ENCODE measurements at places on chromosomes 3 and 15. TPM values are rescaled to one million over a fixed set of nuclear protein-coding genes. Genes with fewer than 3 reads are reported as not detected.

DNA sequence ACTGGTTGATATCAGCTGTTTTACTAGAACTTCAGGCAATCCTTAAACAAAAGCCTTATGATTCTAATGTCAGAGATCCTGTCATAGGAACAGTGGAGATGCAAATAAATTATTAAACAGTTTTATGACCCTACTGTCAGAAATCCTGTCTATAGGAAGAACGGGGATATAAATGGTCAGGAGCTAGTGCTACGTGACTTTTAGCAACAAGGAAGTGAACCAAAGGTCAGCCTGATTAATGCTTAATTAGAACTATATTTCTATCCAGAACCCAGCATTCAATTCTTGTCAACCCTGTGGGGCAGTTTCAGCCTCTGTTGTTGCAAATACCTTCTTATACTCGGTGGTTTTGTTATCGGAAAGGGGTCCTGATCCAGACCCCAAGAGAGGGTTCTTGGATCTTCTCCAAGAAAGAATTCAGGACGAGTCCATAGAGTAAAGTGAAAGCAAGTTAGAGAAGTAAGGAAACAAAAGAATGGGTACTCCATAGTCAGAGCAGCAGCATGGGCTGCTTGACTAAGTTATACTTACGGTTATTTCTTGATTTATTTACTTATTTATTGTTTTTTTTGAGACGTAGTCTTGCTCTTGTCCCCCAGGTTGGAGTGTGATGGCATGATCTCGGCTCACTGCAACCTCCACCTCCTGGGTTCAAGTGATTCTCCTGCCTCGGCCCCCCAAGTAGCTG lies 59.9 kb upstream of the RNU6-1 start:
- no peak for DNase-seq

- DNase-seq = no peak
Observed at GRCh38 chr3:157650172-157650571, 147.0 kb upstream of the VEPH1 start.

DNA sequence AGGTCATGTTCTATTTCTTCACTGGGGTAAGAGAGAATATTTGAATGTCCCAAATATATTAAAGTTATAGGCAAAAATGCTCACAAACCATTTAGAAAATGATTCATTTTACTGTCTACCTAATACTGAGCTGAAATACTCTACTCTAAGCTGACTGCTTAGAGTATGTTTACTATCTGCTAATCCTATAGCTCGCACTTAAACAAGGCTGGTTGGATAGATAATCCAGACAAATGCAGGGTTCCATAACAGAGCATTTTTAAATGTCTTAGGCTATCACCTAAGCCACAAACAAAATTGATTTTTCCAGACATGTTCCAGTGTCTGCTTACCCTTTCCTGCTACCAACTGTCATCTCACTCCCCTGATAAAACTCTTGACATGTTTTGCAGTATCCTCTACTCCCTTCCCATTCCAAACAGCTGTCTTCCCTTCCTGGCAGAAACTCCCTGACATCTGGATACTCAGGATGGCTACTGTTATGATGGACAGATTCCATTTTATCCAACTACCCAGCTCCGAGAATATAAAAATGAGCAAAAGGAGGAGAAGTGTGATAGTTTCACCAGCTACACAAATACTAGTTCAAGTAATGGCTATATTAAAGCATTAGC lies 1034.7 kb downstream of the FHIT start:
- DNase-seq = no peak

GRCh38 chr3:189393598-189393997 lies 221.8 kb downstream of the TPRG1 start:
- no peak for DNase-seq

- DNase-seq = no peak
Observed at GRCh38 chr3:37909067-37909911, 47.6 kb downstream of the CTDSPL start.

DNA sequence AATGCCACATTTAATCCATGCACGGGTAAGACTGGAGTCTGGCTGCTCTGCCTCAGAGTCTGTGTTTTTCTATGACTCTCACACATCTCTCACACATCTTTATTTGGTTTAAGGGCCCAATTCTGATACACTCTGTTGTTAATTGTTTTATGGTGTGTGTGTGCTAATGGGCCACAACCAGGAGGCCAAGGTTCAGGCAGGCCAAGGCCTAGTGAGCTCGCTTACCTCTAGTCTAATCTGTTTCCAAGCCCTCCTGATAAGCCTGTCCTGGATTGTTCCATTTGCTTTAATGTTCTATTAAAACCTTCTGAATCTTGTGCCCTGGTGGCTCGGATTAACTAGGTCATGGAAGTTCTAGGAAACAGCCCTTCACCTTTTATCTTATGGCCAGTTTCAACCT lies 445.4 kb upstream of the DPH6 start:
- no peak for DNase-seq

- DNase-seq = no peak
Observed at GRCh38 chr3:4990069-4990468, 10.8 kb downstream of the BHLHE40 start.

DNA sequence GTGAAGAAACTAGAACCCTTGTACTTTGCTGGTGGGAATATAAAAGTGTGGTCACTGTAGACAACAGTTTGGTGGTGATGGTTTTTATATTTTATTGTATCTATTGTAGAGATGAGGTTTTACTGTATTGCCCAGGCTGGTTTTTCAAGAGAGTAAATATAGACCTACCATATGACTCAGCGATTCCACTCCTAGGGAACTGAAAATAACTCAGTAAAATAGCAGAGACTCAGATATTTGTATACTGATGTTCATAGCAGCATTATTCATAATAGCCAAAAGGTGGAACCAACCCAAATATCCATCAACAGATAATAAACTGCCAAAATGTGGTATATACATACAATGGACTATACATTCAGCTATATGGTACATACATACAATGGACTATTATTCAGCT lies 68.8 kb upstream of the IL12A start:
- DNase-seq = no peak

GRCh38 chr3:43753741-43754715 lies 63.3 kb downstream of the ABHD5 start:
- no peak for DNase-seq

DNA sequence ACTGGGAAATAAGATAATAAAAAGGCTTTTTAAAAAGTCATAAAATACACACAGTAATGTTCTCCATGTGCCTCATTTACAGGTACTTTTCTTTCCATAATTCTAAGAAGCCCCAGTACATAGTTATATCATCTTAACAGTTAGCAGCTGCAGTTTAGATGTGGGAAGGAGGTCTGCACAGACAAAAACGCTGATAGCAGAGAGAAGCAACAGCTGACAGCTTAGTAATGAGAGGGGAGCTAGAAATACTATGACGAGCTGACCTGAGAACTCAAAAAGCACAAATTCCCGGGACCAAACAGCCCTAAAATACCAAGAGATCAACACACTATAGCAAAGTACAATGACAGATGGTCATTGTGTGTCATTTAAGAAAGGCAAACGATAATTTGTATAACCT lies 36.7 kb upstream of the ARHGEF3 start:
- no peak for DNase-seq

GRCh38 chr3:79497447-79498111 lies 270.2 kb downstream of the ROBO1 start:
- no peak for DNase-seq

DNA sequence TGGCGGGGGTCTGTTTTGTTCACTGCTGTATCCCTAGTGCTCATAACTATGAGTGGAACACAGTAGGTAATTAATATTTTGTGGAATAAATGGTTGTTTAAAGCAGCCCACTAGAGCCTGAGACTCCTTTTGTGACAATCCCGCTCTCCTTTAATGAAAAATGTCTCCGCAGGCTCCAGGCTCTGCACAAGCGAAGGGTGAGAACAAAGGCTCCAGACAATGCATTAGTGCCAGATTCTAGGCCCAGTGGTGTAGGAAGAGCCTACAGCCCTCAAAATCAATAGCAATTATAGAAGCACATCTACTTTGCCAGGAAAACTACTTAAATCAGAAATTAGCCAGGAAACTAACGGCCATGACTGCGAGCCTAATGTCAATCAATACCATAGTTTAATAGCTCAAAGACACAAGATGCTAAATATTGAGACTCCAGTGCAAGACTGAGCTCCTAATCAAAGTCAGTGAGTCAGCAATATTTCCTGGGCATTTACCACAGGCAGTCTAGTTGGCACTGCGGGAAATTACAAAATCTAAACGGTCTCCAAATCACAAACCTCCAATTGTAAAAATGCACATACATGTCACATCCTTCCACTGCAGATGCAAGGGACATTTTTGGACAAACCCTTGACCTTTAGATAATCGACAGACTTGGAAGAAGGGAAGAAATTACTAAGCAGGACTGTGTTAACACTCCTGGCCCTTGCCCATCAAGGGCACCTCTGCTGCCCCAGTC lies 2.3 kb downstream of the ANXA2 start:
- no peak for DNase-seq

GRCh38 chr15:67033571-67034044 lies 31.8 kb upstream of the SMAD3 start:
- DNase-seq = peak; percentile 36

- no peak for DNase-seq
Observed at GRCh38 chr3:2897821-2898220, 212.4 kb downstream of the IL5RA start.

GRCh38 chr3:159855599-159856346 lies 132.9 kb upstream of the IL12A start:
- DNase-seq = no peak

DNA sequence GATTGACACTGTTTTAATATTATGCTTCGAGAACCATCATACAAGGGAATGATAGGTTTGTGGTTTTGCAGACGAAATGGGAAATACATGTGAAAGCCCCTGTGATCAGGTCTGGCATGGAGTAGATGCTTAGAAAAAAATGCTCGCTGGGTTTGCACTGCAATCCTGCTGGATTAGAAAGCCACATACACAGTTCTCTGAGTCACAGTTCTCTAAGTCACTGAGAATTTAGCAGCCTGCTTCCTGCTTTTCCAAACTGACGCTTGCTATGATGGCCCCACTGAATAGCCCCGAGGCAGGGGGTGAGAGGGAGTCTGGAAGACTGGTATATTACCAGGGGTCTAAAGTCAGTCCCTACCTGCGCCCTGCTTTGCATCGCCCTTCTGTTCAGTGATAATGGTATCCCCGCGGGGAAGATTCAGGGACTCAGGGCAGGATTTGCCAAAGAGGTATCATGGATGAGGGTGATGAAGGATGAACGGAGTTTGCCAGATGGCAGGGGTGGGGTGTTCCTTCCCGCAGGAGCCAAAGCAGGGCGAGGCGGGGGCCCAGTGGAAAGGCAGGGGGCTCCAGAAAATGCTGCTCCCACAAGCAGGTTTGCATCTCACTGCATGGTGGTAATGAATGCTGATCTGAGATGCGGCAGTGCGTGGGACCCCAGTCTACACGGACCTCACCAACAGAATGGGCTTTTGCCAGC lies 82.3 kb downstream of the IQSEC1 start:
- no peak for DNase-seq

GRCh38 chr15:77497110-77497737 lies 76.5 kb downstream of the HMG20A start:
- DNase-seq = peak; percentile 42

GRCh38 chr3:116034794-116035193 lies 410.5 kb downstream of the LSAMP start:
- DNase-seq = no peak

GRCh38 chr3:155737844-155738460 lies 6.9 kb downstream of the PLCH1 start:
- DNase-seq = no peak

DNA sequence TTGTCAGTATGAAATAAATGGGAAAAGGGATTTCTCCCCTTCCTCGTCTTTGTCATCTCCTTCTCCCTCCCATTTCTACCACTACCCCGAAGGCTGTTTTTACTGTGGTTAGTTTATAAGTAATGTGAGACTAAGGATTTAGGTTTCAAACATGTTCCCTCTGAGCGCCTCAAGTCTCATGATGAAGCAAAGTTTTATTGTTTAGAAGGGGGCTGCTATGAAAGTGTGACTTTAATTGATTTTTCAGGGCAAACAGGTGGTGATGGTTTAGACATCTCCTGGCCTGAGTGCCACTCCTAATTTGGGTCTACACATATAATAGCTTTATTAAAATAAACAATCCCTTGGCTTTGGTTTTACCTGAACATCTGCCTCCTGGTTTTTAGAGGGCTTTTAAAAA lies 185.5 kb downstream of the MCTP2 start:
- no peak for DNase-seq

DNA sequence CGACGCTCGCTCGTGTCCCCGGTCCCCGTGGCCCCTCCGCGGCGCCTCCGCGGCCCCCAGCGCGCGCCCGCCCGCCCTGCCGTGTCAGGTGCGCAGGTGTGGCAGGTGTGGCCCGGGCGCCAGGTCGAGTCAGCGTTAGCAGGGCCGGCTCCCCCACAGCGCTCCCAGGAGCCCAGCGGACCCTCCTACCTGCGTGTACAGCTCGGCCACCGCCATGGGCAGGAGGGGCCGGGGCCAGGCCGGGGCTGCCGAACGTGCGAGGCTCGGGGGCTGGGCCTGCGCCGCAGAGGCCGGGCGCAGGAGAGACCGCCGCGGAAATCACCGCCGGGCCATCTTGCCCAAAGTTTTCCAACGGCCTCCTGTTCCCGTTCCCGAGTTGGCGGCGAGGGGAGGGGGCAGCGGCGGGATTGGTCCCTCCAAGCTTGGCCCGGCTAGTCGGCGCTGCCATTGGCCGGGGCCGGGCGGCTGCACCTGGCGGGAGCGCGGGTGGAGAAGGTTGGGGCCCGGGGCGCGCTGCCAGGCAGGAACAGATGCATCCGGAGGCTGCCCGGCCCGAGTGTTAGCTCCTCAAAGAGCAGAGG lies at the start of gene MYO5C:
TSS of gene MYO5C (minus strand) at position 384 of the 581 bp plus-strand sequence. CDS start at position 216, 168 bp downstream.
- DNase-seq = peak; percentile 93

DNA sequence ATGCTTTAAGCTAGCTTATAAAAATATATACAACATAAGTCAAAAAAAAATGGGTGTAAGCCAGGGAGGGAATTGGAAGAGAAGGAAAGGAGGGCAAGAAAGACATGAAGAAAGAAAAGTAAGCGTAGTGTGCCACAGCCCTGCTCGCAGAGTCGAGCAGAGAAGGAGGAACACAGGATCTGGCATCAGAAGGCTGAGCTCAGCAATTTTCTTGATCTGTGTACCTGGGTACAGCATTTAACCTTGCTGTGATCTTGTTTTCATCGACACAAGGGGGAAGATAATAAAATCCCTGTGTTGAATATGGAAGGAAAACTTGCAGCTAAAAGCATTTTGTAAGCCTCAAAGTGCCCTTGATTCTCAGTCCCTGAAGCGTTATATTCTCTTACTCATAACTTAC lies 23.7 kb upstream of the C2CD4B start:
- DNase-seq = no peak

DNA sequence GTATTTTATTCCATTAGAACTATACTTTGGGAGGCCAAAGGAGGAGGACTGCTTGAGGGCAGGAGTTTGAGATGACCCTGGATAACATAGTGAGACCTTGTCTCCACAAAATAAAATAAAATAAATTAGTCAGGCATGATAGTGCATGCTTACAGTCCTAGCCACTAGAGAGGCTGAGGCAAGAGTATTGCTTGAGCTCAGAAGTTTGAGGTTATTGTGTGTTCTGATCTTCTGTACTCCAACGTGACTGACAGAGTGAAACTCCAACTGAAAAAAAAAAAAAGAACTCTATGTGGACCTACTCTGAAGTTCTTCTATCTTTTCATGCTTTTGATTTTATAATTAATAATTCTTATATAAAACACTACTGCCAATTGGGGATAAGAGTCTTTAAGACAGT lies 1560.0 kb upstream of the GBE1 start:
- DNase-seq = no peak

The PLEKHO2 gene
- total RNA-seq = 21.9 TPM

The TMOD2 gene
- total RNA-seq = 3.3 TPM

The FANCD2OS gene
- total RNA-seq = not detected

The CADM2 gene
- total RNA-seq = 21.3 TPM

The CYP19A1 gene
- not detected for total RNA-seq

The TEX55 gene
- not detected for total RNA-seq

The TNFAIP8L3 gene
- total RNA-seq = 0.25 TPM

The ITIH1 gene
- 0.69 TPM for total RNA-seq

The CCR1 gene
- total RNA-seq = not detected

The ST6GAL1 gene
- total RNA-seq = 82.5 TPM

The LTF gene
- 0.14 TPM for total RNA-seq

The TLR9 gene
- total RNA-seq = not detected

All from WTC11 (cell line).